AG09309 (cell line): ENCODE measurements at places on chromosomes 11 and 22.

- no peak for DNase-seq
Measured at GRCh38 chr22:48589901-48590300, 1237.8 kb downstream of the BRD1 start.

DNA sequence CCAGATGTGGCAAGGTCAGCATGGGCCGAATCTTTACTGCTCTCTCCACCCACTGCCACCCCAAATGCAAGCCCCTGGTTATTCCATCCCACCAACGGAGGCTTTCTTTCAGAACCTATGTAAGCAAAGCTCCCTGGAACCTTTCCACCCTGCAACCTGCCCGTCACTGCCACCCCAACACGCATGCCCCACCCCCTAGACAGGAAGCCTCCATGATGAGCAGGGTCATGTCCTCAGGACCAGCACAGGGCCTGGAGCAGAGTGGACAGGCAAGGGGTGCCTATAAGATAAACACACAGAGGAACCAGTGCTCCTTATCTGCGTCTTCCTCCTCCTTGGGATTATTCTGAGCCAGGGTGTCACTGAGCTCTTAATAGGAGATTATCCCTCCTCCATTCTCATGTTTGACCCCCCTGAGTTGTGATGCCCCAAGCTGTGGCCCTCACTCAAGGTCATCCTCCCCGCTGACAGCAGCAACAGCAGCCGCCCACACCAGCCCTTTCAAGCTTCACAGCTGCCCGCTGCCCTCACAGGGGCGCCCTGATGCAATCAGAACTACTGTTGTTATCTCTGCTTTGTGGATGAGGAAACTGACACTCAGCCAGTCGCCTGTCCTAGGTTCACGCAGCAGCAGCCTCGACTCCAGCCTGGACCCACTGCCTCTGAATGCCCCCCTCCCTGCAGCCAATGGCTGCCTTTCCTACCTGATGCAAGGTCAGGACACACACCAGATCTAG lies 647.3 kb downstream of the TBC1D22A start:
- DNase-seq: no peak

DNA sequence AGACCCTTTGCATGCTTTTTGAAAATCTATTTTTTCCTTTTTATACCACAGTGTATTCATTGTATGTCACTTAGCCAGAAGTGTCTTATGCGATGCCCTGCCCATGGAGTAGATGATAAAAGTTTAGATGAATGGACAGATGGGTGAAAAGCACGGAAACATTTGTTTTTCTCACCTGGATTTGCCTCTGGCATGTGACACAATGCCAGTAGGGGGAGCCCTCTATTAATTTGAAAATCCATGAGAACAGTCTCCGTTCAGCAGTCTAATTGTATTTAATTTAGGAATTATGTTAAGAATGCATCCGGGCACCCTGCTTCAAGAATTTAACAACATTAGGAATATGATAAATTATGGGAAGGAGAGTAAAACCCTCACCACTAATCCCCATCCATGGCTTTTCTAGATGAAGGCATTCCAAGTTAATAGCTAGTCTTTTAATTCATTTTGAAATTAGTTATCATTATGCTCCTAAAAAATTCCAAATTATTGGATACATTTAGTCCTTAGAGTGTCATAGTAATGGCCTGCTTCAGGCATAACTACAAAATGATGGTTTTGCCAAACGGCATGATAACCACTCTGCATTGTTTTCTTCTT lies 55.3 kb upstream of the ALKBH3 start:
- no peak for DNase-seq

DNA sequence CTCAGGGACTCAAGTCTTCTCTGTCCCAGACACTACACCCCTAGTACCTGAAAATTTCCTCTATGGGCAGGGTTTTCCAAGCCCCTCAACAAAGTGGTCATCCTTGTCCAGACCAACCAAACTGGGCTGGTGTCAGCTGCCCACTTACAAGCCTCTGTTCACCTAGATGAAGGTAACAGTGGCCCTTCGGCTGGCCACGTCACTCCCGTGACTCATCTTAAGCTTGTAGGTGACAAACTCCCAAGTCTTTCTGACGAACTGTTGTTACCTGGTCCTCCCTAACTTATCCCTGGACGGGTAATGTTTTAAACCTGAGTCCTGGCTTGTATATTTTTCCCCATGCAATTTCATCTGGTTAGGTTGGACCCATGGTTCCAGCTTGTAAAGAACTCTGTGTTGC lies 4.7 kb downstream of the CXCR5 start:
- DNase-seq: no peak
